CD4-positive, alpha-beta T cell treated with Interferon gamma for 1 hour (primary cell): ENCODE measurements at places on chromosomes 1 and 21.

DNA sequence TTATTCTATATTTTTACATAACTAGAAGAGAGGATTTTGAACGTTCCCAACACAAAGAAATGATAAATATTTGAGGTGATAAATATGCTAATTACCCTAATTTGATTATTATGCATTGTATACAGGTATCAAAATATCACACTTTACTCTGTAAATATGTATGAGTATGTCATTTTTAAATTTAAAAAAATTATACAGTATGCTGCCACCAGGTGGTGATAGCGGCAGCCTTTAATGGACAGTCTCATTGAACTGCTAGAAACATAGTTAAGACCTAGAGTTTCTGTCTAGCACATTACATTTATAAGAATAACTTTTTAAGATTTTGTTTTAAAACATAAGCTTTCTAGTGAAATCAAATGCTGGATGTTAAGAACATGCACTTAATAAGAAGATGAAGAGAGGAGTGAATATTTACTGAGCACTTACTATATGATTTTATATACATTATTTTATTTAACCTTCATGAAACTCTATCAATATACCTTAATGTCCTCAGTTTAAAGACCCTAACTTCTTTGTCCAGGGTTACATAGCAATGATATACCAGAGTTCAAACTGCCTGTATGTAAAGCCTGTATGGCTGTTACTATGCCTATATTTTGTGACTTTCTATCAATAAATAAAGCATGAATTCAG lies 207.1 kb downstream of the NUF2 start:
- no peak for DNase-seq

DNA sequence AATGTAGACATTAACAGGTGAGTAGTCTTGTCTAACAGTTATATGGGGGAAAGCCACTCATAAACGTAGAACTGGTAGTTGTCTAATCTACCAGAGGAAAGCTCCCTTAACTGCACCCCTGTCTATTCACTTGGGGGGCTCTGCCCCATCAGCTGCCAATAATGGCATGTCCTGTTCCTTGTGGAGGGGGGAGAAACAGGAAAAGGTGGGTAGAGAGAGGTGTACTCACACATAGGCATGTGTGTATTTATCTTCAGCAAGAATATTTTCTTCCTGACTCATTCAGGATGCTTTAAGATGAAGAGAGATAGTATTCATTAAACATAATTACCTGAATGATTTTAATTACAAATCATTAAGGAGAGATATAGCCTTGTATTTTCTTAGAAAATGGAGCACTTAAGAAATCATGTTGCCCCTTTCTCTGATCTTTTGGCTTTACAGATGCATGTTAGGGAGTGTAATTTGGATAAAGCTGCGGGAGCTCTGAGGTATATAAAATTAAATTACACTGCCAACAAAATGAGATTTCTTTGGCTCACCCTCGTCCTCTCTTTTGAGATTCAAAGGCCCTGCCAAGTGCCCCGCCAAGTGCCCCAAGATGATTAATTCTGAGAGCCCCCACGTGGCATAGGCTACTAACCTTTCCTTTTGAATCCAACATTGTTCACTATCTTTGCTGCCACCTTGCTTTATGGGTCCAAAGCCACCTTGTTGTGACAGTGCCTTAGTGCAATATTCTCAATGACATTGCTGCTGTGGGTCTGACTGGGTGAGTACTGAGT lies 286.3 kb upstream of the LYPLAL1 start:
- DNase-seq = no peak

DNA sequence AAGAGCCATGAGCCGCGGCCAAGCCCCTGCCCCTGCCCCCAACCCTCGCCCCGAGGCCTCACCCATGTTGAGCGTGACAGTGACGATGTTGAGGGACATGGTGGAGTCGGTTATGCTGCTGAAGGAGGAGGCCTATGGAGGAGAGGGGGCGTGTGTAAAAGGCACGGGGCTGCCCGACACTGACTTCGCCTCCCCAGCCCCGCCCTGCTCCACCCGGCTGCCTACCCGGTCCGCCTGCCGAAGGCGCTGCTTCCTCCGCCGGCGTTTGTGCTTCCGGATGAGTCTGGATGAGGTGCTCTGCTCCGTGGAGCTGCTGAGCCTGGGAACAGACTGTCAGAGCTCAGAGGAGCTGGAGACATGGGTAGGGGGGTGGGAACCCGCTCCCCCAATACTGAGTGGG lies 9.0 kb downstream of the DVL1 start:
- DNase-seq = no peak

GRCh38 chr1:170239445-170239844 lies 93.7 kb downstream of the NTMT2 start:
- DNase-seq = no peak

- DNase-seq = no peak
Measured at GRCh38 chr21:35237287-35237686, 188.2 kb upstream of the RUNX1 start.

DNA sequence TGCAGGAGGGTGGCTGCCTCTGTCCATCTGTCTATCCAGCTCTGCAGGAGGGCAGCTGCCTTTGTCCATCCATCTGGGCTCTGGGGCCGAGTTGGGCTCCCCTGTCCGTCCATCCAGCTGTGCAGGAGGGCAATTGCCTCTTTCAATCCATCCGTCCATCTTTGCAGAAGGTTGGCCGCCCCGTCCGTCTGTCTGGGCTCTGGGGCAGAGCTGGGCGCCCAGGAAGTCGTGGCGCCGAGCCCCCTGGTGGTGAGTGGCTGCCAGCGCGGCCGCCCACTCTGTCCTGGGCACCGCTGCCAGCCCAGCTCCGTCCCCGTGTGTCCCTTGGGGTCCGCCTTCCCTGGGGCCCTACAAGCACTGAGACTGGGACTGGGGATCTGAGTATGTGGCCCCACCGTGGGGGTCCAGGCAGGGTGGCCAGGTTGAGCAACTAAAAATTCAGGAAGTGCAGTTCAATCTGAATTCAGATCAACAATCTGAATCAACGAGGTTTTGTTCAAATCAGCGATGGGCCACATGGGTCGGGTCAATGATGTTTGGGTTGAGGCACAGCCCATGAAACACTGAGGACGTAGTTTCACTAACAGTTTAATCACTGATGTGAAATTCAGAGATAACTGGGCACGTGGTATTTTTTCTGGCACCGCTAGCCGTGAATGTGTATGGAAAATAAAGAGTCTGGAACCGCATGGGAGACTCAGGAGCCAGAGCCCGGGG lies 99.1 kb upstream of the ACTRT2 start:
- DNase-seq = no peak
